Midbrain (tissue), 1 donor: ENCODE measurements at places on chromosomes 1 and 21.

DNA sequence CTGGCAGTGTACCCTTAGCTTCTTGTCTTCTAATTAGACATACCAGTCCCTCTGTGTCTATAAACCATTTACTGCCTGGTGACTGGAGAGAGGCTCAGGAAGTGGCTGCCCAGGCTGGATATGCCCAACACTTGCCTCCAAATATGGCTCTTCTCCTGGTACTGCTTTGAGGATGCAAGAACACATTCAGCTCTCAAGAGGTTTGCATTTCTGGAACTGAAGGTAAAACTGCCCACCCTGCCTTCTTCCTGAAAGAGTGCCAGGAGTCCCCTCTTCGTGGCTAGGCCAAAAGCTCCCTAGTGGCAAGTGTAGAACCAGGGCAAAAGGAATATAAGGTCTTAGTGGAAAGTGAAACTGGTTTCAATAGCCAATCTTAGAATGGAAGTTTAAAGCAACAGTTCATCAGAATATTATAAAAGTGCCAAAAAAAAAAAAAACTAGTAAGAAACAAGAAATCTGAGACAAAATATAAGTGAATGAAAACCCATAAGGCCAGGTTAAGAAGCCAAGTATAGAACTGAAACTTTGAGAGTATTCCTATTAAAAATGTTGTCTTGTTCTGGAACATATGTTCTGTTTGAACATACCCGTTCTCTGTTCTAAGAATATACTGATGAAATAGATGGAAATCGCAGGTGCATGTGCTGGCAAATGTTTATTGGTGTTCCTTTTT lies 77.2 kb upstream of the CTTNBP2NL start:
- DNase-seq, result no peak

GRCh38 chr21:45428534-45428933 lies 23.6 kb downstream of the COL18A1 start:
- DNase-seq, result no peak

GRCh38 chr21:44711327-44712202 lies at the start of gene TSPEAR:
Gene TSPEAR (minus strand): TSS chr21:44711572. CDS start chr21:44711514, 58 bp downstream.
- no peak for DNase-seq

DNA sequence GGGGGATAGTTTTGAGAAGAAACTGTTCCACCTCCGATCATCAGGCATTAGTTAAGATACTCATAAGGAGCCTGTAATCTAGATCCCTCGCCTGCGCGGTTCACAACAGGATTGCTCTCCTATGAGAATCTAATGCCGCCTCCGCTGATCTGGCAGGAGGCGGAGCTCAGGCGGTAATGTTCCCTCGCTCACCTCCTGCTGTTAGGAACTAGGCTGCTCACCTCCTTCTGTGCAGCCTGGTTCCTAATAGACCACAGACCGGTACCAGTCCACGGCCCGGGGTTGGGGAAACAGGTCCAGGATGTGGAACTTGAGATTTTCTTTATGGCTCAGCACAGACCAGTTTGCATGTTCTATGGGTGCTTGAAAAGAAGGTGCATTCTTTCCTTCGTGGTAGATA lies 27.2 kb upstream of the FAM3B start:
- no peak for DNase-seq

GRCh38 chr1:229758101-229759036 lies 132.3 kb downstream of the URB2 start:
- no peak for DNase-seq

DNA sequence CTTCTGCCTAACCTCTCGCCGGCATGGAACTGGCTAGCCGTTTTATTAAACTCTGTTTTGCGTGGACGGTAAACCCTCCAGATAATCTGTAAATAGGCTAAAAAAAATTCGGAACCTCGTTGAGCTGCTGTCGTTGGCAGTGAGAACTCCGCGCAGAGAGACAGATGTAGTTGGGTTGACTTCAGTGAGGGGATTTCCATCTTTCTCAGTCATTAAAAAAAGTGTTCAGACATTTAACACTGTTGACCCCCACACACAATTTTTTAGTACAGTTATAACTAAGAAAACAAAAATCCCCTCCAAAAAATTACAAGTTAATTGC lies 464 bp downstream of the PARK7 start:
- DNase-seq, result no peak

- DNase-seq, result no peak
Measured at GRCh38 chr1:10818262-10819197, 22.1 kb upstream of the CASZ1 start.

- DNase-seq, result no peak
Measured at GRCh38 chr1:179883745-179884138, 1.7 kb downstream of the TOR1AIP1 start.

GRCh38 chr1:1778663-1779319 lies 521 bp upstream of the NADK start:
- DNase-seq, result peak; percentile 45

- peak; percentile 22 for DNase-seq
Measured at GRCh38 chr1:5239911-5240310, 585.5 kb downstream of the AJAP1 start.

DNA sequence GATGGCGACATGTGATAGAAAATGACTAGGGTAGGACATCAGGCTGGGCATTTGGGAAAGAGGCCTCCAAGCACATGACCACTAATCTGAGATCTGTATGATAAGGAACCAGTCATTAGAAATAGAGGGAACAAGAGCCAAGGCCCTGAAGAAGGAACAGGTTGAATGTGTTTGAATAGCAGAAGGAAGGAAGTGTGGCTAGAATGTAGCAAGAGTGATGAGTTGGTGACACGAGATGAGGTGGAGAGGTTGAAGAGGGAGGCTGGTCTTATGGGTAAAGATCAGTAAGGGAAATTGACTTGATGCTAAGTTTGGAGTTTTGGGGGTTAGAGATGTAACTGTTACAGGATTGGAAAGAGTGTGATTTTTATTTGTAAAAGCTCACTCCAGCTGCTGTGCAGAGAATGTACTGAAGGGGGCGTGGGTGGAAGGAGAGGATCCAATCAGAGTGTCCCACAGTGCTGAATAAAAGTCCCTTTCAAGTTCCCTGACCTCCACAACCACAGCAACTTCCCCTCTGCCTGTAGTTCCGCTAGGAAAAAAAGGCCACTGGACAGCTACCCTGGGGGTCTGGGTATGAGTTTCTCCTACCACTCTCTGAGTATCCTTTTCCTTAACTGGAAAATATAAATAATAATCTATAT lies 295.0 kb downstream of the OMA1 start:
- DNase-seq, result no peak

- no peak for DNase-seq
Measured at GRCh38 chr21:16708101-16708835, 804.6 kb upstream of the CXADR start.

- no peak for DNase-seq
Measured at GRCh38 chr1:212410231-212410820, 4.4 kb downstream of the PACC1 start.

DNA sequence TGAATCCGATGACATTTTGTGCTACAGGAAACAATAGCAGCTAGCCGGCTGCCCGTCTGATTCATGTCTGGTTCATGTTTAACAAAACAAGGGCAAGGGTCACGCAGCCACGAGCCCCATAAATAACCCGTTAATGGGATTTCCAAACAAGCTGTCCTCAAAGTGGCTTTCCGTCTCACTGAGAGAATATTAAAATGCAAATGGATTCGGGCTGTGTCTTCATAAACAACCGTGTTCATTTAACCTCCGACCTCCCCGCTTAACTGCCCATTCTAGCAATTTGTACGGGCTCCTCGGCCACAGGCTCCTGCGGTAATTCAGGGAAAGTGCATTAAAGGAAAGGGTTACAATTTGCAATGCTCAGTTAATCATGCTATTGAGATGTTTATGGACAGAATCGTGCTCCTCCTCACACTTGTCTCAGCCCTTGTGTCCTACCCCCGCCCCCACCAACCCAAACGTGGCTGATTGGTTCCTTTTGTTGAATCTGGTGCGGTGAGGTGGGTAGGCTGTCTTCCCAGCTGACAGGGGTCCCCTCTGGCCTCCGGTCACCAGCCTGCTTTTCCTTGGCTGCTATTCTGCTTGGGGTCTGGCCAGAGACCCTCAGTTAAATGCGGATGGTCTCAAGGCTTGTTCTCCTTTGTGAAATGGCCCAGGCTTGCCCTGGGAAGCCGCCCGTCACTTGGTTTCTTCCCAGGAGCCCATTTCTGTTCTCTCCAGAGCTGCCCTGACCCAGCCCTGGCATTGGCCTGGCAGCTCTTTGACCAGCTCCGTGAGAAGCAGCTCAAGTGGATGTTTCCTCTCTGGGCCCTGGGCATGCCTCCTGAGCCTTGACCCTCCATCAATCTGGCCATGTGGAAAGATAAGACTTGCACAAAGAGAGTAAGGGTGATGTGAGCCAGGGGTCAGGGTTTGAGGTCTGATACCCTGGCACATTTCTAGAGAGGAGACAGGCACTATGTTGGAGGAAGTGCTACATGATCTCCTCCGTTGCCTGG lies 200.7 kb upstream of the POU3F1 start:
- DNase-seq, result no peak

GRCh38 chr1:194568610-194569009 lies 1382.2 kb upstream of the B3GALT2 start:
- DNase-seq, result no peak

DNA sequence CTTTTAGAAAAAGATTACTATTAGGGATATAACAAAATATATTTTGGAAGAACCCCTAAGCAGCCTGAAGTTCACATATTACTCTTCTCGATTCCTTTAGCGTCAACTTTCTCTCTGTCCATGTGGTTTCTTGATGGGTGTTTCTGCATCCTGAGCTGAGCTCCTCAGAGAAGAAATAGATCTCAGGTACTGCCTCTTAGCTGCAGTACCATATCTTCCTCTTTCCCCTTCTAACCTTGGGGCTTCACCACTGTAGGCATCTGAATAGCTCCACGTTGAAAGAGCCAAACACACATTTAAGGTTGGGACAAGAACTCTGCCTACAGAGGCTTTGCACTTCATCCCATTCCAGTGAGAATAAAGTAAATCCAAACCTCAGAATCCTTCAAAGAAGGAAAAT lies 59.2 kb downstream of the SAMSN1 start:
- no peak for DNase-seq

DNA sequence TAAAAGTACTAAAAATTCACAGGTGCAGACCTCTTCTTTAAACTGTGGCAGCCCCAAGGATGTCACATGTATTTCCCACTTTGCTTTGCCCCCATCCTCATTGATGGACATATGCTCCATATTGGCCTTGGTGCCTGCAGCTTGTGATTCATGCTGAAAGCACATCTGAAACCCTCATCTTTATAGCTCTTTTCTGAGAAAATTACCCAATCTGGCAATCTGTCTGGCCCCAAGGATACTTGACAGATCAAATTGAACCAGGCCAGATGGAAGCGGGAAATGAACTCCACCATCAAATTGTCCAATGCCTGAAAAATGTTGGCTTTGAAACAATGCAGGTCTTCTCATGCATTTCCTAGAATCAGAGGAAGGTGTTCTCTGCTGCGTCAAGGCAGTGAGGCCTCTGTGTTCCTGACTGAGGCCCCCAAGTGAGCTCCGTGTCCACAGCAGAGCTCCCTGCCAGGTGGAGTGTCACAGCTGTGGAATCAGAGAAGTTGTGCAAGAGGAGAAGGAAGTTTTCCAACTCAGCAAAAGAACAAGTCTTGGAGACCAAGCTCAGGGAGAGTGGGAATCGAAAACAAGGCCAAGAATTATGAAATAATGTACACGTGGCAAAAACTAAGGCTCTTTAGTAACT lies 323.7 kb downstream of the PLPP3 start:
- DNase-seq, result no peak

DNA sequence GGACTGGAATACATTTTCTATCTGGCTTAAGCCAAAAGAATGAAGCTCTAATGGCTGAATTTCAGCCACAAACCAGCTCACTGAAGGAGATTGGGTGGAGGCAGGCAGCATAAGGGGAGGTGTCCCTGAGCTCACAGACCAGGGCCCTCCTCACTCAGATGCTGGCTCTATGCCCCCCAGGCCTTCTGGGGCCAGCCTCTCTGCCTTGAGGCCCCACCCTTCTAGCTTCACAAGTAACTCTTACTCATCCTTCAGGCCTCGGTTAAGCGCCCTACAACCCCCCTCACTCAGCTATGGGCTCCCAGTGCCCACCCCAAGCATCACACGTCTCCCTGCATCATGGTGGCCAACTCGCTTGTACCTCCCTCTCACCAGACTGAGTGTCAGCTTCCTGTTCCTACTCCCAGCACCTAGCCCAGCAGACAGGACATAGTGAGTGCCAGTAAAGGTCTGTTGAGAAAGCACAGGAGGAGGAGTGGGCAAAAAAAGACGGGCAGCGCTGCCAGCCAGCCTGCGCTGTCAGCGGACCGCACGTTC lies 40.8 kb upstream of the GPR157 start:
- DNase-seq, result no peak

GRCh38 chr1:185926588-185926987 lies 192.4 kb downstream of the HMCN1 start:
- no peak for DNase-seq

GRCh38 chr1:21815724-21816321 lies 3.8 kb downstream of the LDLRAD2 start:
- DNase-seq, result no peak

DNA sequence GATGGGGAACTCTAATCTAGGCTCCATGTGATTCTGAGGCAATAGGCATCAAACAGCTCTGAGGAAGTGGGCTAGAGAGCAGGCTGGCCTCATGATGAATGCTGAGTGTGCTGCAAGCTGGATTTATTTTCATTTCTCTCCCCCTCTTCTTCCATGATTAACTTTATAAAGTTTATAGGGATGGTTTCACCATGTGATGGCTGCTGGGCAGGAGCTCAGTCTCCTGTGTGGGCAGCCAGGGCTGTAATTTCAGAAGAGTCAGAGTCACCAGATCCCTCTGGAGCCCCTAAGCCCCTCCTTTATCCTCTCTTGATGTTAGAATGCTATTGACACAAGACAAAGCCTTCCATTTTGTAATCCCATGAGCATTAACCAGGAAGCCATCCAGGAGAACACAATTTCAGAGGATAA lies 143.6 kb downstream of the CNIH3 start:
- DNase-seq, result no peak

DNA sequence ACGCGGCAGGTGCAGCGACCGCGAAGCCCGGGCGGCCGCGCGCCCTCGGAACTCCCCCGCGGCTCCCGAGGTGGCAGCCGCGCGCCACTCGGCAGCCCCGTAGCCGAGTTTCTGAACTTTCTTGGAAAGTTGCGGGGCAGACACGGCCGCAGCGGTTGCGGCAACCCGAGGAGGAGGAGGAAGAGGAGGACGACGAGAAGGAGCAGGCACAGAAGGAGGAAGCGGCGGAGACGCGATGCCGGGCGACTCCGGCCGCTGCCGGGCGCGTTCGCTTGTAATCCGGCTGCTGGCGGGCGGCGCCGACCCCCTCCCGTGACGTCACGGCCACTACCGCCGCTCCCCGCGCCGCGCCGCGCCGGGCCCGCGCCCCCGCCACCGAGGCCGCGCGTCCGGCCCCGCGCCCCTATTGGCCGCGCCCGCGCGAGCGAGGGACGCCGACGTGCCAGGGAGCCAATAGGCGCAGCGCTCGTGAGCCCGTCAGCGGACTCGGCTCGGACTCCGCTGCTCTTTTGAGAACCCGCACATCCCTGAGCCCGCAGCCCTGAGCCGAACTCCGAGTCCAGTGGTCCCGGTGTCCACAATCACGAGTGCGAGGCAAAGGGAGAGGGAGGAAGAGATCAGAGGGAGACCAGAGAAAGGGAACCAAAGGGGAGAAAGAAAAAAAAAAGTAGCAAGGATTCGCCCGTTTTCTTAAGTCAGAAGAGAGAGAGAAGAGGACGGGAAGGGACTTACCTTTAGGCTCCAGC lies 736 bp upstream of the BARHL2 start:
- DNase-seq, result peak; percentile 52

GRCh38 chr1:57839067-57839466 lies 415.2 kb upstream of the DAB1 start:
- no peak for DNase-seq
